ENCODE measurements at places on chromosomes 2 and 18.

- DNase-seq: peak; percentile 67
Measured at GRCh38 chr2:24049485-24050021, at the start of gene FKBP1B. Gene FKBP1B, plus strand, starts transcription at chr2:24049741. Its CDS starts 109 bp downstream, at chr2:24049850.

DNA sequence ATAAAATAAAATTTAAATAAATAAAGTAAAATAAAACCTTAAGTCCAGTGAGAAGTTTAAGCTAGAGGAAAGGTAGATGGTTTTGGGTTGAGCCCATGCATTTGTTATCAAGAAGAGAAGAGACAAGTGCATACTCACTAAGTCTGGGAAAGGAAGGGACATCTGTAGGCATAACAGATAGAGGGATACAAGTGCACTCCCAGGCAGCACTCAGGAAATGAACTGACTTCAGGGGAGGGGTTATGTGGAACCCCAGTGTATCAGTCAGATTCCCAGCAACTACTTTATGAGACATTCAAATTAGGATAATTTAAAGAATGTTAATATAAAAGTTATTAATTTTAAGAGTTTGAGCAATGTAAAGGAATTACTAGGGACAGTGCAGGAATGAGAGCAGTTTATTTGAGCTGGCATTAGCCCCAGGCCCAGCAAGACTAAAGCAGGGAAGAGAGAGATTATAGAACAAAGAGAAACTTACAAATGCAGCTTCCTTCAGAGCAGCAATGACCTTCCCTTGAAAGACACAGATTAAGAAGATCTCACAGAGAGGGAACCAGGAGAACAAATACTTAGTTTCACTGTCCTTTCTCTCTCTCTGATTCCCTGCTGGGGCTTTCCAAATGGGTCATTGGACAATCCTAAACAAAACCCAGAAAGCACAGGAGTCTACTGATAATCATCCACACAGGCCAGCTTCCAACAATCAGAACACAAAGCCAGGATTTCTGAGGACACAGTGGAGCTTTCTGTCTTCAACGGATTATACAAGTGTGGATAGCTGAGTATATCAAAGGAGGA lies 109.7 kb downstream of the ERBB4 start:
- DNase-seq: no peak

DNA sequence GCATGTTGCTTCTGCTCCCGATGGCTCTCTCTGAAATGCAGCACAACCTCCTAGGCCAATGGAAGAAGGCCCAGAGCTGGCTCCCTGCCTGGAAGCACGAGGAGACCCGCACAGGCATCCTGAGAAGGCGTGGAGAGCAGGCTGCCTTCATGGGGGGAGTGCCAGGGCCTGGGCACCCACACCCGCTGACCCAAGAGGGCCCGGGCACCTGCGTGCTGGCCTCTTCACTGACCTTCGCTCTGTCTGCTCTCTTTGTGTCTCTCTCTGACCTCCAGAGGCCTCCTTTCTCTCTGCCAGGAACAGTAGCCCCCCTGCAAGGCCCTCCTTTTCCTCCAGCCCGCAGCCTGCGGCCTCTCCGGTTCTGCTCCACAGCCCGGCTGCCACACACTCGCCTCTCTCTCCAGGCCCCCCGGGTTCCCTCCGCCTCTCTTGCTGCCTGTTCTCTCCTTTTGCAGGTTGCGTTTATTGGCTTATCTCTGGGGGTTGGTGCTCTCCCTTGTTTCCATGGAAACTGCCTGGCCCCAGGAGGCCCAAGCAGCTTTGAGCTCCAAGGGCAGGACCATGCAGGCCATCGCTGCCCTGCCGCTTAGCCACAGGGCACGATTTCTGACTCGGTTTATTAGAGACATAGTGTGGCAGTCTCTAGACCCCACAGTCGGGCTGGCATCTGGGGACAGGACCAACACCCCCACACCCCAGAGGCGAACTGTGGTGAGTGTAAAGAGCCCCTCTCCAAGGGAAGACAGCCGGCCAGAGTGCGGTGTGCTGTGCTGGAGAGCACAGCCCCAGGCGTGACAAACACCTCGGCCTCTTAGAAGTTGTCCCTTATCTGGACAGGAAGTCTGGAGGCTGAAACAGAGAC lies 1.7 kb downstream of the MZT2B start:
- peak; percentile 6 for DNase-seq

DNA sequence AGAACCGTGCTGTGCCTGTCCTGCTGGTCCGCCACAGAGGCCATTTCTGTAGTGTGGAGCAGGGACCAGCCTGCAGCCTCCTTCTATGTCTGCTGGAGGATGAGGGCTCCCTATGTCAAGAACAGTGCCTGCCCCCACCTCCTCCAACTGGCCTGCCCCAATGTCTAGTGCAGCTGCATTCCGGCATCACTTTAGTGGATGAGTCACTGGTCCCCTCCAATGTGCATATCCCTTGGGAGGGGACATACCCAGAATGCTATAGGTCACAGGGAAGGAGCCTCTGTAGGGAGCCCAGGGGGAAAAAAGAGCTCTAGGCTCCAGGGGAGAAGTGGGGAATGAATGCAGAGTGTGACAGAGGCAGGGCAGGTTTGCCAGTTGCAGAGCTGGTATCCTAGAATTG lies 219.6 kb downstream of the CELF4 start:
- no peak for DNase-seq

GRCh38 chr2:83565626-83566025 lies 893.5 kb downstream of the SUCLG1 start:
- no peak for DNase-seq

DNA sequence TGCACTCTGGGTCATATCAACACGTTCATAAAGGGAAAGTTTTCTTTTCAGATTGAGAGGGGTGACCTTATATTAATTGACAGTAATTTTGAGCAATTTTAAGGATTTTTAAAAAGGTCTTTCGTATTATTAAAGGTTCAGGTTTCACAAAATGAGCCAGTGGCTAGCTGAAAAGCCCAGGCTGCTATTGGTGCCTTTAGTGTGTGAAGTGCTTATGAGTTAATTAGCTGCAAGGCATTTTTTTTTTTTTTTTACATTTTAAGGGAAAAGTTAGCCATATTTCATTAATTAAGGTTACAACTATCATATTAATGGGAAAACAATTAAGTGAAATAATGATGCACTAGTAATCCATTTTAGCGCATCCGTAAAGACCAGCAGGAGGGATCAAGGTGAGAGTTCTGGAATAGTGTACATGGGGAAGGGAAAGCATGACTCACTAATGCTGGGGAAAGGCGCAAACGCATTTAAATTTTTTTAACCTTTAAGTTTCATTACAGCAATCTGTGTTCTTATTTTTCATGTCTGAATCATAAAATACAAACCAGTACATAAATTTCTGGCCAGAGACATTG lies 200.0 kb downstream of the ZNF407 start:
- DNase-seq: peak; percentile 24

DNA sequence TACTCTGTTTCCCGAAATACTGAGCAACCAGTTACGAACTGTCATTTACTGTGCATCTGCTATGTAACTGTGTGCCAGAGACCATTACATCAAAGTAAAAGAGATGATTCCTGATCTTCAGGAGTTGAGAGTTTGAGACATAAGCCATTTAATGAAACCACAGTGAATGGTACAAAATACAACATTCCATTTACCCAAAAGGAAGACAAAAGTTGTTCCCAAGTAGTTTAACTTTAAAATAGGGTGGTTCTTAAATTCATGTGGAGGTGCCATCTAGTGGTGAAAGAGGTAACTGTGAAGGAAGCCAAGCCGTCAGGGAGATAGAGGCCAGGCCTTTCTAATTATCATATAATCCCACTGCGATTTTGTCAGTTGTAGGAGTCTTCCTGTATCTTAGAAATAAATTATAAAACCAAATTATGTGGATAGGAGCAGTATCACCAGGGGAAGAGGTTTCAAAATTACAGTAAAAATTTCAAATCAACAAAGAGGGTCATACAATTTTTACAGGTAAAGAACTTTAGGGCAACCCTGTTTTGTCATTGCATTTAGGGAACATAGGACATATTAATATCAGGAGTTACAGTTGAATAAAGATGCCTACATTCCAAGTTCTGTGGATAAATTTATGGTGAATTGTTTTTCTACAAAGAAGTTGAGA lies 67.7 kb downstream of the EPAS1 start:
- DNase-seq: peak; percentile 79

GRCh38 chr2:4972472-4972871 lies 719.7 kb upstream of the SOX11 start:
- no peak for DNase-seq

DNA sequence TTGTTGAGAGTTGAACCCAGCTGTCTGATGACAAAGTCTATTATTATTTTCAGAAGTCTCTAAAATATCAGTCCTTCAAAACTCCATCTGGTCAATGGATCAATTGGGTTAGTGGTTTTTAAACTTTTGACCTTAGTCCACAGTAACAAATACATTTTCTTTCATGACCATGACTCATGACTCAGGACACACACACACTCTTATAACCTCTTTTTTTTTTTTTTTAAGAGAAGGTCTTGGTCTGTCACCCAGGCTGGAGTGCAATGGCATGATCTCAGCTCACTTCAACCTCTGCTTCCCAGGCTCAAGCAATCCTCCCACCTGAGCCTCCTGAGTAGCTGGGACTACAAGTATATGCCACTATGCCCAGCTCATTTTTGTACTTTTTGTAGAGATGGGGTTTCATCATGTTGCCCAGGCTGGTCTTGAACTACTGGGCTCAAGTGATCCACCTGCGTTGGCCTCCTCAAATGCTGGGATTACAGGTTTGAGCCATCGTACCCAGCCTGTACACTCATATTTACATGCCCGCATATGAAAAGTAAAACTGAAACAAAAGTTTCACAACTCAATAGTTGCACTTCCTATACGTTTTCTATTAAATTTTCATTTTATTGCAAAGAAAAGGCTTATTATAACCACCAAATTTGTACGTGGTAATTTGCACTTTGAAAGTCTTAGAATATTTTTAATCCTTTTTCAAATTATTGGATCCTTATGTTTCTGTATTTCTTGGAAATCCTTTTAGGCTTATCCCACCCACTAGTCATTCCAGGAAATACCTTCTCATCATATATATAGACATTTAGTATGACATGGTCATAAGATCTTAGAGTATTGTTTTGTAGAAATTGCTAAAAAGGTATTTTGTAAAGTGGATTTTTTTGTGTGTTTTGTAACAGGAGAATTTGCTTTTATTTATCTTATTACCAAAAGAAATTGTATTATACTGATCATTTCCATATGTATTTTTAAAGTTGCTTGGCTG lies 199.0 kb downstream of the LPIN1 start:
- DNase-seq: no peak

GRCh38 chr2:64090264-64090663 lies 54.0 kb downstream of the PELI1 start:
- no peak for DNase-seq

GRCh38 chr2:172226244-172227061 lies 123.8 kb upstream of the DLX2 start:
- DNase-seq: no peak
